ENCODE measurements at places on chromosomes 7 and 10.

GRCh38 chr7:123041101-123041500 is 45.6 kb upstream of the TAS2R16 start:
- no peak for DNase-seq
- H3K27me3 ChIP-seq = no peaks in the 10 kb centered on the region
- H3K4me1 ChIP-seq = no peaks in the 10 kb centered on the region
- no peak overlapping the region for H3K27ac ChIP-seq
- no peak overlapping the region for H3K4me3 ChIP-seq

GRCh38 chr7:25456467-25457171 is 228.3 kb upstream of the NPVF start:
- no peaks in the 10 kb centered on the region for H3K4me1 ChIP-seq
- no peak overlapping the region for H3K27ac ChIP-seq
- H3K36me3 ChIP-seq = no peaks in the 10 kb centered on the region
- no peaks in the 10 kb centered on the region for H3K27me3 ChIP-seq

- no peaks in the 10 kb centered on the region for H3K36me3 ChIP-seq
- no peak overlapping the region for H3K27ac ChIP-seq
- H3K27me3 ChIP-seq = no peaks in the 10 kb centered on the region
- no peaks in the 10 kb centered on the region for H3K4me1 ChIP-seq
Observed at GRCh38 chr7:1900847-1901246, 230.8 kb downstream of the ELFN1 start.

- H3K4me1 ChIP-seq = no peaks in the 10 kb centered on the region
- no peaks in the 10 kb centered on the region for H3K36me3 ChIP-seq
- H3K4me3 ChIP-seq = no peak overlapping the region
- no peak for DNase-seq
- H3K27ac ChIP-seq = no peak overlapping the region
Observed at GRCh38 chr7:37768611-37769010, 79.8 kb upstream of the NME8 start.

- no peaks in the 10 kb centered on the region for H3K27me3 ChIP-seq
- H3K4me3 ChIP-seq = no peak overlapping the region
- peak; percentile 69 for DNase-seq
- H3K36me3 ChIP-seq = peaks cover 5% of the 10 kb centered on the region
Observed at GRCh38 chr7:897771-898376, 21.5 kb downstream of the GET4 start.

DNA sequence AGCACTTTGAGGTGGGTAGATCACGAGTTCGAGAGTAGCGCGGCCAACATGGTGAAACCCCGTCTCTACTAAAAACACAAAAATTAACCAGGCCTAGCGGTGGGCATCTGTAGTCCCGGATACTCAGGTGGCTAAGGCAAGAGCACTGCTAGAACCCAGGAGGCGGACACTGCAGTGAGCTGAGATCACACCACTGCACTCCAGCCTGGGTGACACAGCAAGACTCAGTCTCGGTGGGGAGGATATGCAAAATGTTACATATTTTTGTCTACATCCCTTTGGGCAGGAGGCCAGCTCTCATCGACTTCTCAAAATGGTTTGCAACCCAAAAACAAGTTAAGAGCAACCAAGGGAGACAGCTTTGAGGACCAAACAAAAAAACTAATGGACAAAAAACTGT is 8.2 kb downstream of the ATE1 start:
- DNase-seq = no peak
- no peak overlapping the region for H3K27ac ChIP-seq
- H3K27me3 ChIP-seq = no peaks in the 10 kb centered on the region
- H3K4me3 ChIP-seq = no peak overlapping the region
- no peaks in the 10 kb centered on the region for H3K36me3 ChIP-seq

GRCh38 chr7:38220452-38220851 is 42.4 kb downstream of the STARD3NL start:
- H3K36me3 ChIP-seq = peaks cover 11% of the 10 kb centered on the region
- H3K4me1 ChIP-seq = no peaks in the 10 kb centered on the region
- H3K27me3 ChIP-seq = no peaks in the 10 kb centered on the region
- no peak overlapping the region for H3K4me3 ChIP-seq
- no peak for DNase-seq
- H3K27ac ChIP-seq = no peak overlapping the region

DNA sequence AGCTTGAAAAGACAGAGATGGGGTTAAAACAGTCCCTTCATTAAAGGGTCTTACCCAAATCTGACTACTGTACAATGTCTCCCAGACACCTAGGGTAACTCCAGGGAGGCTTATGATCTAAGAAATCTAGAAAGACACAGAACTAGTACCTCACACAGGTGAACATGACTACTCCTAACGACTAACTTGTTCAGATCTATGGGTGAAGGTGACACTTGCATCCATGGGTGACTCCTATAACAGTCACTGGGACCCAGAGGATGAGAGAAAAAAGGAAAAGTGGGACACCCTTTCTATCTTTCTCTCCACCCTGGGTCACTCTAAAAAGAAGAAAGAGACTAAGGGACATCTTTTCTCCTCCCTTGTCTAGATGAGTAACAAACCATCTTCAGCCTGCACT is 19.2 kb downstream of the AKR1C8 start:
- no peak overlapping the region for H3K27ac ChIP-seq
- no peak for DNase-seq
- H3K27me3 ChIP-seq = no peaks in the 10 kb centered on the region
- no peak overlapping the region for H3K4me3 ChIP-seq
- no peaks in the 10 kb centered on the region for H3K4me1 ChIP-seq

GRCh38 chr10:98097175-98097574 is 37.3 kb upstream of the R3HCC1L start:
- DNase-seq = no peak
- H3K36me3 ChIP-seq = no peaks in the 10 kb centered on the region
- no peaks in the 10 kb centered on the region for H3K27me3 ChIP-seq
- H3K4me1 ChIP-seq = no peaks in the 10 kb centered on the region

DNA sequence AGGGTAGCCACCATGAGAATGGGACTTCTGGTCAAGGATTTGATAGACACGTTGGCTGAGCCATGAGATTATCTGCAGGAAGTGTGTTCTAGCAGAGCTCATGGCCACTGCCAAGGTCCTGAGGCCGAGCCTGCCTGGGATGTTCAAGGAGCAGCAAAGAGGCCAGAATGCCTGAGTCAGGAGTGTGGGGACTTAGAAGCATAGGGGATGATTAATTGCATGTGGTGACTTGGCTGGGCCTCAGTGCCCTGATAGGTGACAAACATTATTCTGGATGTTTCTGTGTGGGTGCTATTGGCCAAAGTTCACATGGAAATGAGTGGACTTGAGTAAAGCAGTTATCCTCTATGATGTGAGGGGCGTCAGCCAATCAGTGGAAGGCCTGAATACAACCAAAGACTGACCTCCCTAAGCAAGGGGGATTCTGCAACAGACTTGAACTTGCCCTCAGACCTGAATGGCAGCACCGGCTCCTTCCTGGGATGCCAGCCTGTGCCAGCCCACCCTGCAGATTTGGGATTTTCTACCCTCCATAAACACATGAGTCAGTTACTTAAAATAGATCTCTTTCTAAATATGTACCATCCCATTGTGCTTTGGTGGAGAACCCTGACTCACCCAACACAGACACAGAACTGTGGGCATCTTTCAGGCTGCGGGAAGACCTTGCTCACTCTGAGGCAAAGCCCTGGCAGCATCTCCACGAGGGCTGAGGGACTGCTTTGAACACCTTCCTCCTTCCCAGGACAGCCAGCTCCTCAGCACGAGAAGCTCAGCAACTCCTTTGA is 363.9 kb upstream of the MGMT start:
- H3K4me3 ChIP-seq = no peak overlapping the region
- H3K36me3 ChIP-seq = no peaks in the 10 kb centered on the region
- no peaks in the 10 kb centered on the region for H3K4me1 ChIP-seq
- no peak overlapping the region for H3K27ac ChIP-seq
- no peak for DNase-seq

- H3K27ac ChIP-seq = no peak overlapping the region
- DNase-seq = no peak
- no peak overlapping the region for H3K4me3 ChIP-seq
- H3K36me3 ChIP-seq = no peaks in the 10 kb centered on the region
- no peaks in the 10 kb centered on the region for H3K27me3 ChIP-seq
Observed at GRCh38 chr7:80890426-80891258, 28.2 kb downstream of the SEMA3C start.

- no peak for DNase-seq
- H3K4me3 ChIP-seq = no peak overlapping the region
- H3K36me3 ChIP-seq = no peaks in the 10 kb centered on the region
- H3K27ac ChIP-seq = no peak overlapping the region
- H3K27me3 ChIP-seq = no peaks in the 10 kb centered on the region
Observed at GRCh38 chr7:144074374-144074773, 4.8 kb downstream of the OR2A25 start.

GRCh38 chr7:39228946-39229345 is 251.2 kb downstream of the POU6F2 start:
- no peaks in the 10 kb centered on the region for H3K4me1 ChIP-seq
- no peak for DNase-seq
- no peaks in the 10 kb centered on the region for H3K27me3 ChIP-seq
- H3K27ac ChIP-seq = no peak overlapping the region
- no peak overlapping the region for H3K4me3 ChIP-seq

GRCh38 chr7:83509255-83510021 is 139.5 kb downstream of the SEMA3E start:
- no peaks in the 10 kb centered on the region for H3K27me3 ChIP-seq
- DNase-seq = no peak
- H3K27ac ChIP-seq = no peak overlapping the region
- no peaks in the 10 kb centered on the region for H3K36me3 ChIP-seq

DNA sequence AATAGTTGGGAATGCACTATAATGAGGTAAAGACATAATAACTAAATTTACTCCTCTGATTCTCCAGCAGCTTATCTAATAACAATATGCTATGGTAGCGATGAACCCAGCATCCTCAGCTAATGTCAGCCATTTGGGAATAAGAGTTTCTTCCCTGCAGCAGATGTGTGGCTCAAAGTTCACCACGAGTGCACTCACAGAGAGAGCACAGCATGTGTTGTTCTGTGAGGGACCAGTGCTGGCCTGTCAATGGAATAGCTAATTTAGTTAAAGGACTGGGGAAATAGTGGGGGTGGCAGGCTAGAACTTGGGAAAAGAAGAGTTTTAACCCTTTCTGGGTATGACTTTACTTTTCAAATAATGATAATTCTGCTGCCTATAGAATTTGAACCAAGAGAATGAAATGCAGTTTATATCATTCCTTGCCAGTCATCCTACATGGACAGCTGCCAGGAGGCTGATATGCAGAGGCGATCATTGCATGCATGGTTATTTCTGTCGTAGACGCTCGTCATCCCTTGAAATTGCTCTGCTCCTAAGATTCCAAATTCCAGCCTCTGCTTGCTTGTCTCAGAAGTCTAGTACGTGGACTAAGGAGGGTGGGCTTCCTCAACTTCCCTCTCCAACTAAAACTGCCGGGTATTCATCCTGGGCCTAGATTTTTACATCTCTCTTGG is 355.6 kb downstream of the RNLS start:
- H3K27ac ChIP-seq = no peak overlapping the region
- DNase-seq = no peak
- no peaks in the 10 kb centered on the region for H3K27me3 ChIP-seq

GRCh38 chr7:24665564-24666294 is 91.5 kb downstream of the GSDME start:
- no peak overlapping the region for H3K4me3 ChIP-seq
- peaks cover 9% of the 10 kb centered on the region for H3K4me1 ChIP-seq
- H3K27ac ChIP-seq = no peak overlapping the region
- no peaks in the 10 kb centered on the region for H3K36me3 ChIP-seq
- H3K27me3 ChIP-seq = no peaks in the 10 kb centered on the region

GRCh38 chr7:148915211-148915610 is 31.1 kb upstream of the EZH2 start:
- no peak overlapping the region for H3K27ac ChIP-seq
- H3K4me3 ChIP-seq = no peak overlapping the region
- H3K27me3 ChIP-seq = no peaks in the 10 kb centered on the region
- no peaks in the 10 kb centered on the region for H3K36me3 ChIP-seq
- no peak for DNase-seq
- no peaks in the 10 kb centered on the region for H3K4me1 ChIP-seq

- H3K4me1 ChIP-seq = no peaks in the 10 kb centered on the region
- H3K36me3 ChIP-seq = no peaks in the 10 kb centered on the region
- no peak overlapping the region for H3K4me3 ChIP-seq
- H3K27ac ChIP-seq = no peak overlapping the region
- DNase-seq = no peak
Observed at GRCh38 chr7:42035210-42035609, 201.8 kb downstream of the GLI3 start.

DNA sequence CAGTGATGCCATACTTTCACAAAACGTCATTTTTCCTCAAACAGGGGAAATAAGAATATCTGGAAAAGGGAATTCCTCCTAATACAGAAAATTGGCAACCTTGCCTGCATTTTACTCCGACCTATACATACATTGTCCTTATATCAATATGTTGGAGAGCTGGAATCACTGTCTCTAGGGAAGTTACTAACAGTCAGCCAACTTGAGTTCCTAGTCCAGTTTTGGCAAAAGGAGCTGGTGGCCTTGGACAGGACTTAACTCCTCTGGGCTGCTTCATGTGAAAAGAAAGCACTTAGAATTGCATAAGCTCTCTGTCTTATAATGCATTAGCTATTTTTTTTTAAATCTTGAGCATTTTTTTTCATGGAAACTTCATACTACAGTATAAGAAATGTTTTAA is 174.2 kb upstream of the HGF start:
- H3K36me3 ChIP-seq = no peaks in the 10 kb centered on the region
- no peak overlapping the region for H3K27ac ChIP-seq
- no peaks in the 10 kb centered on the region for H3K4me1 ChIP-seq
- H3K27me3 ChIP-seq = no peaks in the 10 kb centered on the region

DNA sequence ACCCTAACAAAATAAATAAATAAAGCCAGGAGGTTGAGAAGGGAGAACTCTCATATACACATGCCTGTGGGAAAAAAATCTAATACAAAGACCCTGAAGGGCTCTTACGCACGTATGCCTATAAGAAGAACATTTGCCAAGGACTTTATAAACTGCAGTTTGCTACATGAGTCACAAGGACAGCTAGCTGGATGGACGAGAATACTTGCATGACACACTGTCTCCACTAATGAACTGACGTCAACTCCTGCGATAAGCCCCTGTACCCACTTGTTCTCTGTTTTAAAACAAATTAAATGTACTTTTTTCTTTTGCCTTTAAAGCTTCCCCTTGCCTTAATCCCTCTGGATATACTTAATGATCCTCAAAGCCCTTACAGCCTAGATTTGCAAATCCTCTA is 374.6 kb upstream of the GHITM start:
- H3K27me3 ChIP-seq = no peaks in the 10 kb centered on the region
- no peaks in the 10 kb centered on the region for H3K36me3 ChIP-seq
- DNase-seq = no peak
- no peak overlapping the region for H3K27ac ChIP-seq

GRCh38 chr10:113450906-113451305 is 101.9 kb upstream of the HABP2 start:
- no peaks in the 10 kb centered on the region for H3K27me3 ChIP-seq
- H3K4me1 ChIP-seq = peaks cover 17% of the 10 kb centered on the region
- H3K36me3 ChIP-seq = no peaks in the 10 kb centered on the region
- H3K27ac ChIP-seq = no peak overlapping the region
- no peak for DNase-seq
